ENCODE measurements at places on chromosomes 4 and X.

DNA sequence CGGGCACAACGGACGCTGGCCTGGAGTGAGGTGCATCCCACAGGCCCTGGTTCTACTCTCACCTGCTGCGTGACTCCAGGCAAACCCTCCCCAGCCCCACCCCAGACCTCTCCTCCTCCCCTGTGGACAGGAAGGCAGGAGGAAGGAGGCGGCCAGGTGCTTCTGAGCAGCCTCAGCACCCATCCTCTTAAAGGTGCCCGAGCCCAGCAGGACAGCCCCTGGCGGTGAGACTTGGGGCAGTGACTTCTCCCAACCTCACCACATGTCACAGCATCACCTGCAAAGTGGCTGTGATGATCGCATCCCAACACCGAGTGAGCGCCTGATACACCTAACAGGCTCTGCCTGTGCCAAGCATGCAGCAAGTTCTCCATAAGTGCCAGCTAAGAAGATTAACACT is 17.1 kb upstream of the MAN2B2 start:
- no peak for DNase-seq

DNA sequence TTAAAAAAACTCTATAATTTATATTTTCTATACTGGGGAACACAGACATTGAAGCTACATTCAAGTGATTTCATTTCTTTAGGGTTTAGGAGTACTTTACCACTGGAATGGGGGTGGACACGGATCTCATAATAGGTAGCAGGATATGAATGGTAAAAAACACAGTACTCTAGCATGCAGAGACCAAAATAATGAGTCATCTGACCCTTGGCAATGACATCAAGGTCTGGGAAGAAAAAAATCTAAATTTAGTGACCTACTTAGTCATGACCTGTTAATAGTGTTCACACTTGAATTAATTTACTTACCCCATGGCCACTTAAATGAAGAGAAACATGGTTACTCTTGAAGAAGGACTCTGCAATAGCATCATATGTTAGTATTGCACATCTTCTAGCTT is 187.9 kb downstream of the EPHA5 start:
- no peak for DNase-seq

DNA sequence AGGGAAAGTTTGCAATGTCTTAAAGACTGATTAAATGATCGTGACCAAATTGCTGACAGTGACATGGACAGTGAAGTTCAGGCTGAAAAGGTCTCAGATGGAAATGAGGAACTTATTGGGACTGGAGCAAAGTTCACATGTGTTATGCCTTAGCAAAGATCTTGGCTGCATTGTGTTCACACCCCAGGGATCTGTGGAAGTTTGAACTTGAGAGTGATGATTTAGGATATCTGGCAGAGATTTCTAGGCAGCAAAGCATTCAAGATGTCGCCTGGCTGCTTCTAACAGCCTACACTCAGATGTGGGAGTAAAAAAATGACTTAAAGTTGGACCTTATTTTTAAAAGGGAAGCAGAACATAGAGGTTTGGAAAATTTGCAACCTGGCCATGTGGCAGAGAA is 21.4 kb downstream of the SCARB2 start:
- DNase-seq = no peak

- no peak for DNase-seq
Measured at GRCh38 chrX:83535417-83536196, 27.5 kb downstream of the POU3F4 start.

GRCh38 chrX:11887175-11887574 is 129.1 kb downstream of the MSL3 start:
- DNase-seq = no peak

DNA sequence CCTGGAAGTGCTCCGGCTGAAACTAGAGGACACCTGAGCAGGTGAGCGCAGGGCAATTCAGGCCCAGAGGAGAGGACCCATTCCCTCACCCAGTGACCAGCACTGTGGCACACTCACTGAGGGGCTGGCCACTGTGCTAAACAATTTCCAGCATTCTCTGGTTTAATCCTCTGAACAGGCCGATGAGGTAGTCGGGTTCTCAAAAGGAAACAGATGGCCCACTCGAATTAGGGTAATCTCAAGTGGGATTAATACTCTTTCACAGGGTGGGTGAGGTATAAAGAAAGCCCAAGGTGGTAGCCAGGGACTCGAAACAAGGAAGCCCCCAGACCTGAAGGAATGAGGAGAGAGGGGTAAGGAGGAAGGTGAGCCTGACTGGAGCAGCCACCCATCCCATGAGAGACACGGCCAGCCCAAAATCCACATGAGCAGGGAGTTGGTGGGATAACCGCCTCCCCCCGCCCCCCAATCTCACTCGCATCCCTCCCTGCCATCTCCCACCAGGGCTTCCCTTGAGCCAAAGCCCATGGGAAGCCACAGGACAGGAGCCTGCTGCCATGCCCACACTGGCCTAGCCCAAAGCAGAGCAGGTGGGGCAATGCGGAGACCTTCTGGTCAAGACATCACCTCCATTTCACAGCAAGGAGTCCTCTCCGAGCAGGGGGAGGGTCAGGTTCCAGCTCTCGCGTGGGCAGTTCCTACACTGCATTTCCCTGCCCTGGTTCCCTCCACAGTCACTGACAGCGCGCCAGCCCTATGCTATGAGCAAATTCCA is 55.0 kb downstream of the SH3KBP1 start:
- DNase-seq = no peak

DNA sequence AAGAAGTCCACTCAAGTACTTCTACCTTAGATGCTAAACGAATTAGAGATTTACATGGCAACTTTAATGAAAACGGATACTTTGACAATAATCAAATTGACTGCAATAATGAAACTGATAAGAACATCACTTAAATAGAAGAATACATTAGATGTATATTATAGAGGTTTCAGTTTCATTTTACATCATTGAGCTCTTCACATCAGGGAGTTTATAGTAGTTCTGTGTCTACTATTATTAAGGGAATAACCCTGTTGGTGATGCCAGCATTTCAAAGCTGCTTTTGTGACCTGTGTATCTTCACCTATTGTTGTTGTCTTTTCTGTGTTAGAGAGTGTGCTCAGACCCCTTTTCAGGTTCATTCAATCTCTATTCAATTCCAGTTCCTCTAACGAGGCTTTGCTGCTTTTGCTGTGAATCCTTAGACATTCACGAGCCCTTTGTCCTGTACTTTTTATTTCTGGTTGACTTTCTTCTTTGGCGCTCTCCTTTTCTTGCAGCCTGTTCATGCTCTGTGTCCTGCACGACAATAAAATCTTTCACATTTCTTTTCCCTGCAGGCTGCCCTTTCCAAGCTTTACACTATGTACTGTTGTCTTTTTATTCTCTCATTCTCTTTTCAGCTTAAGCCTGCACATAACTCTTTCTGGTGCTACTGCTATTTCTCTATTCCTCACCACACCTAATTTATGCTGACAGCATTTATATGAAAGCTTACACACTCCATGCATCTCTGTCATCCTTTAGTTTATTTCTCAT is 232.1 kb downstream of the CPE start:
- DNase-seq = no peak

DNA sequence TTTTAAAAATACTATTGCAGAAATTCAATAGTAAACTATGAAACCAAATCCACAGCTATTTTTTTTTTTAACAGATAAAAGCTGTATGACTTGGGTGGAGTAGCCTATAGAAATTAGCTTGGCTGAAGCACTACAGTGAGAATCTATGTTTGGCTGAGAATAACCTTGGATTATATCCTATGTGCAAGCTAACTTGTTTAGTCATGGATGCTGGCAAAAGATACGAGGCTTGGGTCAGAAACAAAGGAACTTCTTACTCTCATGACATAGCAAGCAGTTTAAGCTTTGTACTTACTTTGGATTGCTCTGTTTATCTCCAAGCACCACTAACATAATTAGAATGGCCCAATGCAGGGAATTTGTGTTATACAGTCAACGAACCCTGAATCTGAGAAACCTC is 119.2 kb upstream of the GRID2 start:
- DNase-seq = no peak

DNA sequence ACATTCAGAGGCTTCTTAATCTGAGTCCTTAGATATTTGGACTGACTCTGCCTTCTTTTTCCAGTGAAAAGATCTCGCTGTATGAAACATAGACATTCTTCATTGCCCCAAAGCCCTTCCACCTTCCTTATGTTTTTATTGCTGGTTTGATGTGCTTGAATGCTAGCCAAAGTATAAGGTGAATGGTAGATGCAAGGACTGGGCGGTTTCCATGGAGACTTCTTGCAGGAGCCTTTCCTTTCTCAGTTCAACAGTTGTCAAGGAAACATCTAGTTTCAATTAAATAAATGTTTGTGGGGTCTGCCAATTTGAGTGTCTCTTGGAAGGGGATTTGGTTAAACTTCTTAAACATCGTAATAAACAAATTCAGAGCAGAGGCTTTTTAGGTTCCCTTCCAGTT is 46.0 kb downstream of the REPS2 start:
- DNase-seq = no peak

GRCh38 chrX:118530219-118530911 is 34.8 kb downstream of the DOCK11 start:
- DNase-seq = no peak

DNA sequence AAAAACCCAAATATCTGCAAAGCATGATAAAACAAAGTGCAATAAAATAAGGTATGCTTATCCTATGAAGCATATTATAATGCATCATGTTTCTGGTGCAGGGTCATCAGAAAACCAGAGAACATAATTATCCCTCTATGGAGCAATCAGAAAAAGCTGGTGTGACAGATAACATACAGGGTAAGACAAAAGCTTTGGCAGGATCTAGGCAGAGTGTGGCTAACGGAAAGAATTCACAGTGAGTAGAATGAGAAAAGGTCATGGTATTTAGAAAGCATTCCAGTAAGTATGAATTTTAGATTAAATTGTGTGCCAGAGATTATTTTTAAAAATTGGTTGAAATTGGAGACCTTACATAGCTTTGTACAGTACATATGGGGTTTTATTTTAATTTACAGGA is 29.0 kb upstream of the UGT2B4 start:
- DNase-seq = no peak

DNA sequence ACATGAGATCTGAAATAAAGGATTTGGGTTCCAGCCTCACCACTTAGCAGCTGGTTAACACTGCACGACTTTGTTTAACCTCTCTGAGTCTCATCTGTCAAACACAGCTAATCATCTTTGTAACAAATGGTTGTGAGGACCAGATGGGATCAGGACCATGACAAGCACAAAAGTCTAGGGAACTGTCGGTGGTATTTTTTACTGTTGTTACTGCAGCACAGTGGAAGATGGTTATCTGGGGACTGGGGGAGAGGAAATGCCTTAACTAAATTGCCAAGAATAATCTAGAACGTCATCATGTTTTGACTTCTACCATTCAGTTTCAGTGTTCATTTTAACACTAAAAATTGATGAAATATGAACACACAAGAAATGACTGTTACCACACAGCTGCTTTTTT is 99.5 kb downstream of the ADGRA3 start:
- no peak for DNase-seq

GRCh38 chrX:69000877-69001276 is 164.4 kb downstream of the PJA1 start:
- DNase-seq = no peak

DNA sequence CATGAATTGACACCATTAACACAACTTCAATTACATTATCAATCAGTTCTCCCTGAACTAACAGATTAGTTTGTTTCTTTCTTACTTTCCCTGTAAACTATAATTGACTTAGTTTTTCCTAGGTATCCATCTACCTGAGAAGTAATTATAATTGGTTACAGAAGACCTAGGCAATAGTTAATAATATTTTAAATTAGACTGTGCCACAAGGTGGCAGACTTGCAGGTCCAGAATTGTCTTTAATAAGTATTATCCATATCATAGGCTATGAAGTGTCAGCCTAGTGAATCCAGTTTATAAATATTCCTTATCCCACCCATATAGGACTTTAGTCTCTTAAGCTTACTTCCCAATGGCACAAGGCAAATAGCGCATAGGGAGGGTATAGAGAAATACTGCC is 48.9 kb upstream of the FAM47B start:
- DNase-seq = no peak

GRCh38 chr4:73709451-73710033 is 30.8 kb upstream of the CXCL8 start:
- no peak for DNase-seq

DNA sequence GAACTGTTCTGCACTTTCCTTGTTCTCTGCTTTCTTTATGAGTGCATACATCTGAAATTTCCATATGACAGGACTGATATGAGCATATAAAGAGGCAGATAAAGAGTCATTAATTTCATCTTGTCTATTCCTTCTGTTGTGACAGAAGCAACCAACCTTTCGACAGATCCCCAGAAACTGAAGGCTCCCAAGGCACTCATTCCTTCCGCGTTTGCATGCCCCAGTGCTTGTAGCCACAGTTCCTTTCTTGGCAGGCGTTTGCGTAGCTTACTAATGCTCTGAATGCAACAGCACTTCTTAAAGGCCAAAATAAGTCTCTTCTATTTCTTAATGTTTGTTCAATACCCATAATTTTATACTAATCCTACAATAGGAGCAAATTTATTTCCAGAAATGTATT is 94.0 kb upstream of the TBL1X start:
- no peak for DNase-seq

GRCh38 chr4:151569650-151570049 is 160.7 kb downstream of the FHIP1A start:
- no peak for DNase-seq

- DNase-seq = no peak
Measured at GRCh38 chr4:101065346-101065745, 282.0 kb downstream of the PPP3CA start.

- DNase-seq = no peak
Measured at GRCh38 chr4:1371176-1372165, 24.5 kb downstream of the UVSSA start.

DNA sequence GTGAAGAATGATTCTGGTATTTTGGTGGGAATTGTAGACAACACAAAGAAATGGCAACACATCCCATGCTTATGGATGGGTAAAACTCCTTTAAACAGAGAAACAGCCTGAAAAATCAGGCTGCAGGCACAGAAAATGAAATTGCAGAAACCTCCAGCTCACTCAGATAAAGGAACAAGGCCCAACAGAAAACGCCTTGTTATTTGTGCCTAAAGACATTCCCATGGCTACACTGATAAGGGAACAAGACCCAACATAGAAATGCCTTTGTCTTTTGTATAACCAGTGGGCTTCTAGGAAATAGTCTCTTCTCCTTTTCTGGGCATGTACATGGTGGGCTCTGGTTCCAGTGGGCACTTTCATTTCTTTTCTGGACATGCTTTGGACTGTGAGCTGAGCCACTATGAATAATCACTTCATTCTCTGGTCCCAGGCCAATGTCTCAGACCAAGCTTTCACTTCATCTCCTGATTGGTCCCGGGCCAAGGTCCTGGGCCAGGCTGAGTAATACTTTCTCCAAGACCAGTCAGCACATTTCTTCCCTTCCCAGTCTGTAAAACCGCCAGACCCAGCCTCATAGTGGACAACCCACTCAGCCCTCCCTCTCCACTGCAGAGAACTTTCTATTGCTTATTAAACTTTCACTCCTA is 160.5 kb downstream of the TBX22 start:
- DNase-seq = no peak

GRCh38 chrX:26651755-26652154 is 435.8 kb downstream of the MAGEB5 start:
- no peak for DNase-seq

GRCh38 chr4:113809311-113809710 is 47.8 kb upstream of the CAMK2D start:
- no peak for DNase-seq

- DNase-seq = no peak
Measured at GRCh38 chr4:137474711-137475301, 57.5 kb downstream of the PCDH18 start.

Data from stimulated activated CD8-positive, alpha-beta memory T cell treated with anti-CD3 and anti-CD28 coated beads, Interleukin-4, amount 100 ng/mL, for 4 hours (primary cell).